CD4-positive, alpha-beta T cell (primary cell): ENCODE measurements at places on chromosomes 11 and 22.
A peak's percentile ranks its signal among the peaks of the same experiment; 100 is the strongest.

DNA sequence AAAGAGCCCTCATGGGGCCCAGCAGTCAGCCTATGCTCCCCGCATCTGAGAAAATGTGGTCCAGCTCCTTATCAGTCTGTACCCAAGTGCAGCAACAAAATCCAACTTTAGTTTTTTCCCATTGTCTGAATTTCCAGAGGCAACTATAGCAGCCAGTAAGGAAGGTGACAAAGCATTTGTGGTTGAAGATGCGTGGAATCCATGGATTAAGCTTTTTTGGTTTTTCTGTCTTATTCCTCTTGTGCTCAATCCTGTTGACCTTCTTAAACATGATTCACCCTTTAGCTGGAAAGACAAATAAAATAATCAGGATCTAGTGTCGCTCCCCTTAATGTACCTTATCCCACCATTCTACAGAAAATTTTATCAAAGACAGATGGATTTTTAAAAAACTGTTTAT is 14.3 kb downstream of the GDPD4 start:
- no peak for DNase-seq

- DNase-seq: no peak
Measured at GRCh38 chr11:123601136-123601535, 53.3 kb downstream of the SCN3B start.

- DNase-seq: no peak
Measured at GRCh38 chr11:29251738-29252137, 765.1 kb downstream of the KCNA4 start.

DNA sequence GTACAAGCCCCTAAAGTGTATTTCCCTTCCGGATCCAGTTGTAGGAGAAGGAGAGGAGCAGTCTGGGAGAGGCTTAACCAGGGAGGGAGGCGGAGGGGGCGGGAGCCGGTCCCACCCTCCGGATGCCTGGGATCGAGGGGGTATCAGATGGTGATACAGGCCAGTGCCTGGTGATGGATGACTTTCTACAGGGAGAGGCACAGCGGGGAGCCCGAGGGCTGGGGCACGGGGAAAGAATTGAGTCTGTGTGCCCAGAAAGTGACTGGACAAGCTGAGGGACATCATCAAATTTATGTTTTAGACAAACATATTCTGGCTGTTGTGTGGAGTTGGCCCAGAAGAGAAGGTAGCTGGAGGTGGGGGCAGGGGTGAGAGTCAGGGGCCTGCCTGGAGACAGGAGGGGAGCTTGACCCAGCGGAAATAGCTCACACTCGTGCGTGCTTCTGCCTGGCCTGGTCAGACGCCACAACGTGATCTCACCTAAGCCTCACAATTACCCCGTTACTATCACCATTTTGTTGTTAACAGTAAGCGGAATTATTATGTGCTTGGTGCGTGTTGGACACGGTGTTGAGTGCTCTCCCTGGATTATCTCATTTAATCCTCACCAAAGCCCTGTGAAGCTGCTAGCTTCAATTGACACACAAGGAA is 42.4 kb downstream of the AMPD3 start:
- no peak for DNase-seq

DNA sequence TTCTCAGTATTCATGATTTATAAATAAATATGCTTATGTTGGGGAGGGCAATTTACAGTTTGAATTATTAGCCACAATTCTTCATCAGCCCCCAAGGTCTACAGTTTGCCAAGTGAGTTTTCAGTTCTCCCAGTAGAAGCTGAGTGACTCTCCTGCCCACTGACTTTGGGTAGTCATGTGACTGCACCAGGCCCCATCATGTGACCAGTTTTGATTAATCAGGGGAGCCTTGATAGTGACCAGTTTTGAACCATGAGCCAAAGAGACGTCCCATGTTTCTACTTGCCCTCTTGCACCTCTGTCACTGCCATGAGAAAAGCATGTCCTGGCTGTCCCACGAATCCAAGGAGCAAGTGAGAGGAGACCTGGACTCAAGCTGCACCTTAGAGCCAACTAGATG is 32.5 kb downstream of the SYN3 start:
- DNase-seq: no peak

GRCh38 chr22:23772649-23773473 is at the start of gene MMP11:
TSS of gene MMP11 (plus strand) at chr22:23772849. CDS start at chr22:23772871, 22 bp downstream.
- peak; percentile 39 for DNase-seq

GRCh38 chr11:75583718-75584658 is 21.9 kb downstream of the SERPINH1 start:
- DNase-seq: no peak

DNA sequence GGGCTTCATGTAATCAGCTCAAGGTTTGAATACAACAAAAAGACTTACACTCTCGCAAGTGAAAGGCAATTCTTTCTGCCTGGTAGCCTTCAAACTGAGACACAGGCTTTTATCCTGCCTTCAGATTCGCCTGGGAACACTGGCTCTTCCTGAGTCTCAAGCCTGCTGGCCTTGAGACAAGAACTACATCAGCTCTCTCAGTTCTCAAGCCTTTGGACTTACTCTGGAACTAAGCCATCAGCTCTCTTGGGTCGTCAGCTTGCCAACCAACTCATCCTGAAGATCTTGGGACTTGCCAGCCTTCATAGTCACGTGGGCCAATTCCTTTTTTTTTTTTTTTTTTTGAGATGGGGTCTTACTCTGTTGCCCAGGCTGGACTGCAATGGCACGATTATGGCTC is 35.7 kb upstream of the LRRC10B start:
- DNase-seq: no peak
